Head of caudate nucleus (tissue), 42 donors: ENCODE measurements at places on chromosomes 12 and 14.

DNA sequence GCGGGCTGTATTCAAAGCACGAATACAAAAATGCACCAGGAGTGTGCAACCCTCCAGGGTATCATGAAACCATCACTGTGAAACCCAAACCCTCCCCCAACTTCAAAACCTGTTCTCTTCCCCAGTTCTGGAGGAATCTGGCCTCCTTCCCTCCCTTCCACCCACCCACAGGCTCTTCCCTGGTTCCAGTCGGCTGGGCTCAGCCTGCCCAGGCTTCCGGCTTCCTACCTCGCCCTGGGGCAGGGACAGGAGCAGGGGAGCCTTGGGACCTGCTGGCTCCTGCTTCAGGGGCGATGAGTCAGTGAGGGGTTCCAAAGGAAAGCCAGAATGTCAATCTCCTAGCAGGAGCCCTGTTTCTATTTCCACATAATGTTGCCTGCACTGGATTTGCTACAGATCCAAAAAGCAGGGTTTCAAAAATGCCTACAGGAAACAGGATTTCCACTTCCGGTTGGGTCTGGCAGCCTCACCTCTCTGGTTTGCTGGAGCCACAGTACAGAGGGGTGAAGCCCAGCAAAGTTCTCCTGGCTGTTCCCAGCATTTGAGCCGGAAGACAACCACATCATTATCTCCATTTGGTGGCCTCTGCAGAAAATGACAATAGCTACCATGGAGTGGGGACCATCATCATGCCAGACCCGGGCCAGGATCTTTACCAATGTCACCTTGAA, 278.3 kb downstream of the DPF3 start:
- DNase-seq, result no peak

- DNase-seq, result no peak
These were observed 7.8 kb downstream of the IRAK3 start for GRCh38 chr12:66196806-66197205.

- no peak for DNase-seq
These were observed 3.2 kb downstream of the C14orf132 start for GRCh38 chr14:96042248-96042930.

DNA sequence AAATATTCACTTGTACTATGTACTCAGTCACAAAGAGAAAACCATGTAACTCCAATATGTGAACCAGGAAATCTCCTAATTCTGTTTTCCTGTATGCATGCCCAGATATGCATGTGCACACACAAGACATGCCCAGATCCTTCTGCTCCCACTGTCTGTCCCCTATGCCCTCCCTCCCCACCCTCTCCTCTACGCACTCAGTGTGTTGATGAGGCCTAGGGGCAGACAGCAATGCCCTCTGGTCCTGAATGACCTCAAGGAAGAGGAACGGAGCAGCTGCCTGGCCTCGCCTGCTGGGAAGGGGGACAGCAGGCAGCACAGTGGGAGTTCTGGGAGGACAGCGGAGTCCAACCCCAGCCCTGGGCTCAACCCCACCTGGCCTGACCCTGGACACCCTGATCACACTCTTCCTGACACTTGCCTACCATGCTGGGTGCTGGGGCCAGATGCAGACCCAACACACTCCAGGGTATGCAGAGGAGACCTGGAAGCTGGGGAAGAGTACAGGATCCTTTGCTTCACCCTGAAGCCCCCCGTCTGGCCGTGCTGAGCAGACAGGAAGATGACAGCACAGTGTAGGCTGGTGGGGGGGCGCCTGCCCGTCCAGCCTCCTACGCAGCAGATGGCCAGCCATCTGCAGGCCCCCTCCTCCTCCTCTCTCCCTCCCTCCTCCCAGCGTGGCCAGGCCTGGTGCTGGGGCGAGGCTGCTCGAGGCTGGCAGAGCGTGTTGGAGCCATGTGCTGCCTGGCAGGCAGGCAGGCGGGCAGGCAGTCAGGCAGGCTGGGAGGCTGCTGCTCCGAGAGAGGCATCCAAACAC, 106.6 kb upstream of the NCOR2 start:
- peak; percentile 91 for DNase-seq
